Stimulated activated CD4-positive, alpha-beta T cell treated with anti-CD3 and anti-CD28 coated beads, Interleukin-12 subunit alpha, Interleukin-12 subunit beta, amount 100 ng/mL, for 4 hours (primary cell): ENCODE measurements at places on chromosomes 12 and 14.
A peak's percentile ranks its signal among the peaks of the same experiment; 100 is the strongest.

- no peak for DNase-seq
Measured at GRCh38 chr12:63152321-63152700, 1.3 kb upstream of the AVPR1A start.

- no peak for DNase-seq
Measured at GRCh38 chr12:70449753-70450341, 83.8 kb downstream of the KCNMB4 start.

DNA sequence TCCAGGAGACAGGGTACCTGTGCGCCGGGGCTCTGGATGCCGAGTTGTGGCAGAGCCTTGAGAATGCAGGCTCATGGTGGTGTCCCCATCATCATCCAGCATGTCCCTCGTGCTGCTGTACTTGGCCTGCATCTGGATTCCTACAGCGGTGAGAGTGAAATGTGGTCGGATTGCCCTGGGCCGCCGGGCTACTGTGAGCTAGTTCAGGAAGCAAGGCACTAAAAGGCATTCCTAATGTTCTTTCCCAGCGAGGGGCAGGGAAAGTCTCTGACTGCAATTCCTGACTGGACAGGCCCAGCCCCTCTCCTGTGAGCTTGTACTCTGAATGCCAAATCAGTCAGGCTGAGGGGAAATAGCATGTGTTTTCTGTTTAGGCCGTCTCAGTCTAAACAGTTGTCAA lies at the start of gene CLEC1A:
TSS of gene CLEC1A (minus strand) at position 195 of the 400 bp plus-strand sequence. CDS start at position 132, 63 bp downstream.
- no peak for DNase-seq

DNA sequence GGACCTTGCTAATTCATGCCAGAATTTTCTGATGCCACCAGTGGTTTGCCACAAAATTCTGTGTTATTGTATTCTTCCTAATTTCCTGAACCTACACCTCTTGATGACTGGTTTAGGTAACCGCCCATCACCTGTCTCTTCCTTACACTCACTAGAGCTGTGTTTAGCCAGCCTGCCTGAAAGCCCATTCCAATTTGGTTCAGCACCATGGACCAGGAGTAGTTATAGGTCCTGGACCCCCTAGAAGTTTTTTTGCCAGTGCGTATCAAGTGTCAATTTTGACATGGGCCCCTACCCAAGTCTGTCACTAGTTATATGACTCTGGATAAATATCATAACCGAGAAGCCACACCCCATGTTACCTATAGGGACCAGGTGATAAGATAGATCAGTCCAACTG lies 94.0 kb upstream of the NAP1L1 start:
- DNase-seq, result no peak

GRCh38 chr14:36915081-36915480 lies 253.4 kb downstream of the PAX9 start:
- no peak for DNase-seq

- DNase-seq, result no peak
Measured at GRCh38 chr14:63759456-63759855, 31.6 kb upstream of the SGPP1 start.

DNA sequence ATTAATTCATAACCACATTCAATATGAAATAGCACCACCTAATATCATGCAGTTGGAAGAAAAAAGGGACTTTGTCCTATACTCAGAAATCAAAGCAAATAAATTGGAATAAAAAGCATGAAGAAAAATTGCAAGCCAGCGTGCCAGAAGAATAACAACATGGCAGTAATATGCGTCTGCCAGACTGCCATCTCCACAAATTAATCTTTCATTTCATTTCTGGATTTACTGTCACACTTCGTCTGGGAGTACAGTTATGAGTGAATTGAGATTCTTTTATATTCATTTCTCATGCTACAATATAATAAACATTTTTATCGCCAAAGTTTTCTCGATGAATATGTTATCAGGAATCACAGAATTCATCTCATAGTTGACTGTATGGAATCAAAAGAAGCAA lies 1327.7 kb upstream of the SEL1L start:
- no peak for DNase-seq

GRCh38 chr14:66918527-66918926 lies 270.7 kb upstream of the GARIN2 start:
- DNase-seq, result no peak

DNA sequence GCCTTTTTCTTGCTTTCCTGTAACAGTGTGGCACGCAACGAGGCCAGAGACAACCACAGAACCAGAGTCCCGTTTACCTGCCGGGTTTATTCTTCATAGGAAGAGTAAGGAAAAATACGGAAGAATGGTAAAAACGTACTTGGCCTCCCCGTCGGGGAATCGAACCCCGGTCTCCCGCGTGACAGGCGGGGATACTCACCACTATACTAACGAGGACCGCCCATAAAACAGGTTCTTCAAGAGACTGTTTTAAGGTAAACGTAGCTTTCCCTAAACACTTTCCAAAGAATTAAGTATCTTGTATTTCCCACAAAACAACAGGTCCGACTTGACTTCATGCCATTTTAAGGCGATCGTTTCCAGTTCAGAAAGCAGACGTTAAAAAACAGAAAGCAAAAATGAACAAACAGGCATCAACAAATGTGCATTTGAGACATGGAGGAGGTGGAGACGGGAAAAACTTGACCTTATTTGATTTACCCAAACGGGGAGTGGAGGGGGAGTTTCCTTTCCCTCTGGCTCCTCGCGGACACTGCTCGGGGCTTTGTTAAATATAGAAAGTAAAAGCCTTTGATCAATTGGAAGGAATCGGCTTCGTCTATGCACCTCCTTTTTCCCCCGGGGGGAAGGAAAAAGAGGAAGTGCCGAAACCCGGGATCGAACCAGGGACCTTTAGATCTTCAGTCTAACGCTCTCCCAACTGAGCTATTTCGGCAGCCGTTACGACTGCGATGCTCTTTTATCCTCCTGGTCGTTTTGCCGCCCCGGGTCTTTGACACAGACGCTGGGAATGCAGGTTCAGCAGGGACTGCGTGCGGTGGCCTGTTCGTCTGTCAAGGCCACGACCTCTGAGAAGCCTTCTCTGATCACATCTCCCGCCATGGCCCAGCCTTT lies 13.0 kb upstream of the UBC start:
- peak; percentile 95 for DNase-seq

- DNase-seq, result no peak
Measured at GRCh38 chr14:92813201-92813600, 19.1 kb downstream of the GOLGA5 start.

DNA sequence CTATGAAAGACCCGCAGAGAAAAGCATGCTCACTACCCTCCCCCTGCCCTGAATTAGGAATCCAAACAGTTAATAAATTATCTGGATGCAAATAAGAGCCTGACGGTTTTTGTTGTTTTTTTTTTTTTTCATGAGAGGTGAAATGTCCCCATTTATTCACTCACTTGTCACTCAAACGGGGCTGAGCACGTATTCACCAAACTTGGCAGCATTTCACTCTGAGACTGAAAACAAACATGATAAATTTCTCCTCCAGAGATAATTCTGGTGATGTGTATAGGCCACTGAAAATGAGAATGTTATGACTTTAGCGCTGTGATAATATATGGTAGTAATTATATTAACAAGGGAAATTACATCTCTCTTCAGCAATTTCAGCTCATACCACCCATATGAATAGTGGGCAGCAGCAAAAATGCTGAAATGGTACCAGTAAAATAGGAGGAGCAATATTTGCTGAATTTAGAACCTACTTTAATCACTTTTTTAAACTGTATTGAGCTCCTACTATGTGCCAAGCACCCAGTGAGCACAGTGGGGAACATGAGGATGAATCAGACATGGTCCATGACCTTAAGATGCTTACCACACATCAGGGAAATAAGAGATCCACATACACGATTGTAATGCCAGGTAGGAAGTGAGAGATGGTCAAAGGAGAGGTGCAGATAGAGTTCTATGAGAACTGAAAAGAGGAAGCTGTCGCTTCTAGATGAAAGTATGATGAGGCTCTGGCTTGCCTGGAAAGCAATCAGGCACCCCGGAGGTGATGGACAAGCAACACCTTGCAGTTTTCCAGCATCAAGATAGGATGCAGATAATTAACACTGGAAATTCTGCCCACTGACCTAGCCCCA lies 286.5 kb upstream of the TMPO start:
- no peak for DNase-seq

- no peak for DNase-seq
Measured at GRCh38 chr12:111741235-111741812, 25.4 kb upstream of the ALDH2 start.

DNA sequence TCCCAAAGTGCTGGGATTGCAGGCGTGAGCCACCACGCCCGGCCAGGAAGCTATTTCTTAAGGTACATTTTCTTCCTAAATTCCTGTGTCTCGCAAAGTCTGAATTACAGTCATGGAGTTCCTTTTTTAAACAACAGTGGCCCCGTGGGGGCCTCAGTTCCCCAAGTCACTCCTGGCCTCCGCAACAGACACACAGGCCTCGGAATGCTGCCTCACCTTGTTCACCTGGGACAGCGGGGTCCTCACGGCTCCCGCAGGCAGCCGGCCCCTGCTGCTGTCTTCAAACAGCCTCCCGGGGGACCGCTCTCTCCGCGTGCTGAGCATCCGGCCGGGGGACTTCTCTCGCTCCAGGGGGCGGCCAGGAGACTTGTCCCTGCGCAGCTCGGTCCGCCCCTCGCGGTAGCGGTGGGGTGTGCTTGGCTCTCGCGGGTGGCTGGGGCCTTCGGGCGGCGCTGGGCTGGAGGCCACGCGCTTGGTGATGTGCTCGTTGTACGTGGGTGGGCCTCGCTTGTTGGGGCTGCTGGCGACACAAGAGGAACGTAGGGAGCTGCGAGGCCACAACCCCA lies 22.1 kb downstream of the PRKAB1 start:
- DNase-seq, result no peak

GRCh38 chr14:23608454-23608853 lies 27.7 kb upstream of the DHRS2 start:
- no peak for DNase-seq

DNA sequence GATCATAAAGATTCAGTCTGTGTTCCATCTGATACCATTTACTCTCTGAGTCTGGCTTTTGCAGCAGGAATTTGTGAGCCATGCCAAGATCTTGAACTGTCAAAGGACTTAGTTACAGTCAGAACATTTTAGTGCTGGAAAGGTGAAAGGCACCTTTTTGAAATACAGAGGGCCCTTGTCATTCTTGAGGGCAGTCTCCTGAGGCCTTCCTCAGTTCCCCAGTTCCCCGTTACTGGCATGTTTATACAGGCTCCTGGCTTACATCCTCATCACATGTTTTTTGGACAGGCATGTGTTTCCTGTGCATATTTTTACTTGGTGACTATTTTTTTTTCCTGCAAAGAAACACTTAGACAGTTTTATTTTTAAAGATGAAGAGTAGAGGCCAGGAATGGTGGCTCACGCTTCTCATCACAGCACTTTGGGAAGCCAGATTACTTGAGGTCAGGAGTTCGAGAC lies 21.0 kb downstream of the CFAP54 start:
- no peak for DNase-seq
